T follicular helper cell (primary cell): ENCODE measurements at places on chromosomes 4 and X.
A peak's percentile ranks its signal among the peaks of the same experiment; 100 is the strongest.

- no peak for DNase-seq
Observed at GRCh38 chrX:8803326-8803725, 2.1 kb upstream of the FAM9A start.

- DNase-seq, result no peak
Observed at GRCh38 chr4:37664696-37665095, 21.5 kb downstream of the RELL1 start.

DNA sequence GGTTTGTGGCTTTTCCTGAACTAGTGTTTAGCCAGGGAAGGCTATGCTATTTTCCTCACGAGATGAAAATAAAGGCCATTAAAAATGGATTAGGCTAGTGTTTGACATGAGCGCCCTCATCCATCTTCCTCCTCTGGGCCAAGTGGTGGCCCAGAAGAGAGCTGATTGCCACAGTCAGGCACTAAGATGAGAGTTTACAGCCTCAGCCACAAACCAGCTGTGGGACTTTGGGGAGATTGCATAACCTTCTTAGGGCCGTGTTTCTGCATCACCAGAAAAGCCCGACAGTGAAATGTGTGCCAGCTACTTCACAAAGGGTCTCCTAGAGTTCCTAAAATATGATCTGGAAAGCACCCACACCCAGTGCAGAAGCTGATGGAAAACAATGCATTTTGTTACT, 42.3 kb upstream of the LNX1 start:
- no peak for DNase-seq

GRCh38 chr4:38805530-38806145, 1.0 kb upstream of the TLR1 start:
- no peak for DNase-seq

DNA sequence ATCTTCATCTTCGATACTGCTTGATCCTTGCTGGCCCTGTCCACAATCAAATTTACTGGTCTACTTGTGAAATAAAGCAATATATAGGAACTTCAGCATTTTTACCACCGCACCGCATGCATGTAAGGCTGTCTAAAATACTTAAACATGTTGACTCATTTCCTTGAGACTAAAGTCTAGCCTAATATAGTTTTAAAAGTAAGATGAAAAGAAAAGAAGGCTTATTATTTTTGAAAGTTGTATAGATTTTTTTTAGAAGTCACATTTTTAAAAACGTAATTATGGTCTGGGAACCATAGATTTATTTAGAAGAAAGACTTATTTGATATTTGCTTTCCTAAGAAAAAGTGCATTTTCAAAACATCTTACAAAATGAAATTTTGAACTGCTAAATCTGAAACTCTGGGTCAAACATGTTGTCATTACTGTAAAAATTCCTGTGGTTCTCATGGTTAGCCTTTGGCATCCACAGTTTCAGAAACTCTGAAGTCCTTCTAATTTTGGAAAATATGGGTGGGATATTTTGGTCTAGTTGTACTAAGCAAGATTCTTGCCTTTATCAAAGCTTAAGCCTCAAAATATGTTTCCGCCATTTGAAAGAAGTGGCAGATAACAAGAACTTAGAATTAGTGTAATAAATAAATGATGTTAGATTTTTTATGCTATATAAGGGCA, 423.5 kb upstream of the CTSO start:
- DNase-seq, result no peak

GRCh38 chr4:1057403-1057745, 45.9 kb downstream of the FGFRL1 start:
- no peak for DNase-seq

GRCh38 chrX:56029188-56029587, 203.0 kb upstream of the KLF8 start:
- no peak for DNase-seq

- DNase-seq, result no peak
Observed at GRCh38 chr4:88804234-88804633, 106.6 kb upstream of the NAP1L5 start.

GRCh38 chrX:130124577-130124976, 14.3 kb upstream of the ELF4 start:
- no peak for DNase-seq

DNA sequence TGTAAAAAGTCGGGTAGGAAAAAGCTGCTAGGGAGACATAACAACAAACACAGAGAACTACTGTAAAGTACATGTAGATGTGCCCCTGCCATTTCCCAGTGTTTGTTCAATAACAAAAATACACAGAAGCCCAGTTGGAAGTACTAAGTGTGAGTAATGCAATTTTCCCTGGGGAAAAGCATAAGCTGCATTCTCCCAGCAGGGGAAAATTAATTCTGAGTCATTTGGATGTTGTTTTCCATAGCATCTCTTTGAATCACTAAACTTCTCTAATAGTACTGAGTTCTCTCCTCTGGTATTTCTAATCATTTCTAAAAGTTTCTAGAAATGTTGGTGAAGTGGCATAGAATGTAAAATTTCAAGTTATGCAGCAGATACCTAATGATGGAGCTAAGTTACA, 1114.9 kb downstream of the C4orf33 start:
- no peak for DNase-seq

GRCh38 chrX:102859550-102859871, 77.6 kb upstream of the RAB40AL start:
- DNase-seq, result no peak

GRCh38 chrX:80021621-80022020, 7.1 kb downstream of the TBX22 start:
- no peak for DNase-seq

DNA sequence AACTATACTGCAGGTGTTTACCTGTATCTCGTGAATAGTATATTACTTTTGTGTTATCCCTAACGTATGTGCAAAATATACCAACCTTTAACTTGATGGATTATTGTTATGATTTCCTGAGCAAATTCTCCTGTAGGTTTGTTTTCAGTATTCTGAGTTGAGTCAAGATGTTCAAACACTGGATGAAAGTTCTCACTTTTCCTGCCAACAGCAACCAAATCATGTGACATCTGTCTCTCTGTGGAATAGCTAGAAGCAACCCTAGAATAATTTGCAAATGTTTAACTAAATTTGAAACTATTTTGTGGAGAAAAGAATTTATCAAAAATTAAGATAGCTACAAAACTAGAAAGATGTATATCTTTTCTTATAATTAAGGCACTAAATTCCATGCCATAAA, 35.6 kb downstream of the BCLAF3 start:
- no peak for DNase-seq

DNA sequence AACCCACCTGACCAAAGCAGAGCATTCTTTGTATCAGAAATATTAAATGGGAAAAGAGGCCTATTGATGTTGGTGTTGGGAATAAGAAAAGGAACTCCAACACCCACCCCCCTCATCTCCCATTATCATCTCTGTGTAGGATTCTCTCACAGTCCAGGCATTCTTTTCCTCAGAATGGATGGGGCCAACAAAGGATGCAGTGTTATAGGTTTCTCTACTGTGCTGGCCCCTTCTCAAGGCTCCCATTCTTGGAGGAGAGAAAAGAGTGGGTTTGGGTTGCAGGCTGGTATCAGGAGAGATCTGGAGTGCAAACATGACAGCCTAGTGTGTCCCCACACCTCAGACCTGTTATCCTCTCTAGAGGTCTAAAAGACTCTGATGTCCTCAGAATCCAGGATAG, 59.6 kb downstream of the UGT8 start:
- DNase-seq, result no peak

DNA sequence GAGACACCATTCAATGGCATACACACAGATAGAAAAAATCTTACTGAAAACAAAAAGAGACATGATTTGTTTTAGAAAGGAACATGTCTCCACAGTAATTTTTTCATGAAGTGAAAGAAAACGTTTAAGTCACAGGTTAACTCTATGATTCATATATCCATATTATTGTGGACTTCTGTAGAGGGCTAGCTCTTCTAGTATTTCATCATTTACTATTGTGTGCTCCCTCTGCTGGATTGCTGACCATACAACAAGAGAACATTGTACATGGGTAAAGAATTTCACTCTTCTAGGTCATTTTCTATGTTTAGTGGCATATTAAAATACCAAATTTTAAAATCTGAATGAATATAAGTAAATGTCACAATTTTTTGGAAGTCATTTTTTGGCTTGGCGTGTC, 91.8 kb upstream of the POU3F4 start:
- no peak for DNase-seq

DNA sequence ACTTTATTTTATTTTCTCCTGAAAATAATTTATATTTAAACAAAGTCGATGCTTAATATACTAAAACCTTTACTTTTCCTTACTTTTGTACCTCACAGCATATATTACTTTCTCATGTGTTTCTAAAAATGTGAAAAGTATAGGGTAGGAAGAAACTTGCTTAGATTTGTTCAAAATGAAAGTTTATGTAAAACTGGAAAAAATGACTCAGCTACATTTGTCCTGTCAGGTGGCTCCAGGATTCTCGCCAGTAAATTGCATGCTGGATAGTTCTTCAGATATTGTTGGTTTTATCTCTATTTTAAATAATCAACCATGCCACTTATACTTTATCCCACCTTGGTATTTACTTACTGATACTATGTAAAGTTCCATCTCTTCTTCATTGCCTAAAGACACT, 159.2 kb upstream of the NDST4 start:
- DNase-seq, result no peak

- no peak for DNase-seq
Observed at GRCh38 chr4:40596522-40596921, 33.1 kb downstream of the RBM47 start.

DNA sequence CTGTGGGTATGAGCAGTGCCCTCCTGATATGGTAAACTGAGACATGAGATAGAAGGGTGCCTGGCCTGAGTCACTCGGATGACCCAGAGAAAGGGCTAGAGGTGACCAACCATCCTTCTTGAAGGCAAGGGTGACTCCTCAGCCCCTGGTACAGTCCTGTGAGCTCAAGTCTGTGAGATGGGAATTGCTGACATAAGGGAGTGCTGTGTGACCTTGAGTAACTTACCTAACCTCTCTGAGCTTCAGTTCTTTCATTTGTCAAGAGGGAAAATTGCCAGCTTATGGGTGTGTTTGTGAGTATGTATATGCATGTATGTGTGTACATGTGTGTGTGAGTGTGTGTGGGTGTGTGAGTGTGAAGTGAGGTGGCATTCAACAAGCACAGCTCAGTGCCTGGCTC, 210.4 kb upstream of the PSAPL1 start:
- DNase-seq, result no peak

- DNase-seq, result no peak
Observed at GRCh38 chr4:35516102-35516501, 728.2 kb downstream of the ARAP2 start.

DNA sequence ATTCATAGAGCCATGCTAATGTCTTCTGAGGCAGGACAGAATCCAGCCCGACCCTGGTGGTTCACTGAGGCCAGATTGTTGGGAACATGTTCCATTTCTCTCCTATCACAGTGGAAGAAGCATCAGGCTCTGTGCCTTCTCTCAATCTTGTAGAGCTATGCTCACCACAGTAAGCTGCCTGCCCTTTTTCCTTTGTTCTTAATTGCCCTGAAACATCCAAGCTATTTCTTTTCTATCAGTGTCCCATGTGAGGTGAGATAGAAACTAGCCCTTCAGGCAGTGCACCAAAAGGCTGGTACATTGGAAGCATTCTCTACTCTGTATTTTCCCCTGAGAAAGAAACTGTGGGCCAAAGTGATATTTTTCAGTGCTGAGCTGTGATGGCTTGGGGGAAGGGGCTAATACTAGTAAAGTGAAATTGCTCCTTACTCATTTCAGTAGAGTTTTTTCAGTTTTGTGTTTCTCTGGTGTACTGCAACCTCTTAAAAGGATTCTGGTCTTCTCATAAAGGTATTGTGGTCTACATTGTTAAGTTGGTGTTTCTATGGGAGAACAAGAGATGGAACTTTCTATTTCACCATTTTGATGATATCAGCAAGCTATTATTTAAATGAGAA, 611.2 kb downstream of the RPA4 start:
- no peak for DNase-seq

- DNase-seq, result no peak
Observed at GRCh38 chr4:128725405-128726055, 84.0 kb upstream of the JADE1 start.

GRCh38 chr4:7673121-7673520, 238.4 kb upstream of the PSAPL1 start:
- DNase-seq, result no peak

- no peak for DNase-seq
Observed at GRCh38 chrX:96696462-96696861, 11.8 kb downstream of the DIAPH2 start.

GRCh38 chr4:74206088-74206825, 48.3 kb downstream of the MTHFD2L start:
- no peak for DNase-seq

DNA sequence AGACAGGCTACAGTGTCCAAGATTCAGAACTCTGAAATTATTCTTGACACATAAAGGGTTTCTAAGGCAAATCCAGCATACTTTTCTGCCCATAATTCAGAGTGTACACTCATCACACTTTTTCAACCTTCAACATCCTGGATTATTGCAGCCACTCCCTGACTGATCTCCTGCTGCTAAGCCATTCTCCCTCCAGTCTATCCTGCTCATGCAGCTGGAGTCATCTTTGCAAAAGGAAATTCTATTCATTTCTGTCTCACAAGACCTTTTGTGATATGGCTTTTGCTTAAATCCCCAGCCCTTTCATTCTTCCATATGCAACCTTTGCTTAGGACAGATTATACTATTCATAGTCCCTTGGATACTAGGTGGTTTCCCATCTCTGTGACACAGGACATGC, 236.1 kb upstream of the LDB2 start:
- no peak for DNase-seq

DNA sequence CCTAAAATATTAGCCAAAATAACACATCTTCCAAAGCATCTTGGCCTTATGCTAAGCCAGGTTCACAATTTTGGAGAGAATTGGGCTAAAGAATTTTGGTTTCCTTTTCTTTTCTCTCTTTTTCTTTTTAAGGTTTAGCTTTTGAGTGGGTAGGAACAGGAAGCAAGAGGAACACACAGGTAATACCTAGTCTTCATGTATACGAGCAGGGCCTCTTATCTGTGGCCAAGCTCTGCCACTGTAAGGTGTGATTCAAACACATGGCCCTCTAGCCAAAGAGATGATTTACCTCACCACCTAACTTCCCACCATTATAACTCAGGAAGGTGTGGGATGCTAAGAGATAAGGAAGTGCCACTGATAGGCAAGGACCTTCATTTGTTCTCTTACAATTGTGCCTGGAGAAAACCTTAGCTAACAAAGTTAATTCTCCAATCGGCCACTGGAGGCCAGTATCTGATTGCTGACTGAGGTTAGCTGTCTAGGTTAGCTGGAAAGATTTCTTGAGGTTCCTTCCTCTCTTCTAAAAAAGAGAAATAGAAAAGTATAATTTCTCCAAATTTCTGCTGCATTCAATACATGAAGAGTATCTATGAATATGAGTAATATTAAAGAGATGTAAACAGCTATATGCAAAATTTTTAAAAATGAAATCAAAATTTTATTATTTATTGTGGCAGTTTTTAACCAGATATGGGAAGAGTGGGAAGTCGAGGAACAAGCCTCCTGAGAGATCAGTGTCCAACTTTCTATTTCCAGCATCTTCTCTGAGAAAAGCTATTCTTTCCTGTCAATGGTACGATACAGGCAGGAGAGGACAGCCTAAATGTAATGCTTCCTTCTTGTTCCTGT, 30.1 kb upstream of the BBS7 start:
- DNase-seq, result peak; percentile 30

- no peak for DNase-seq
Observed at GRCh38 chr4:74331252-74331651, 23.0 kb downstream of the EPGN start.
